ENCODE measurements at places on chromosomes 2 and 18.

GRCh38 chr18:77478646-77479442, 229.2 kb downstream of the GALR1 start:
- DNase-seq, result no peak

- no peak for DNase-seq
Measured at GRCh38 chr18:50465211-50466153, 90.6 kb downstream of the SKA1 start.

DNA sequence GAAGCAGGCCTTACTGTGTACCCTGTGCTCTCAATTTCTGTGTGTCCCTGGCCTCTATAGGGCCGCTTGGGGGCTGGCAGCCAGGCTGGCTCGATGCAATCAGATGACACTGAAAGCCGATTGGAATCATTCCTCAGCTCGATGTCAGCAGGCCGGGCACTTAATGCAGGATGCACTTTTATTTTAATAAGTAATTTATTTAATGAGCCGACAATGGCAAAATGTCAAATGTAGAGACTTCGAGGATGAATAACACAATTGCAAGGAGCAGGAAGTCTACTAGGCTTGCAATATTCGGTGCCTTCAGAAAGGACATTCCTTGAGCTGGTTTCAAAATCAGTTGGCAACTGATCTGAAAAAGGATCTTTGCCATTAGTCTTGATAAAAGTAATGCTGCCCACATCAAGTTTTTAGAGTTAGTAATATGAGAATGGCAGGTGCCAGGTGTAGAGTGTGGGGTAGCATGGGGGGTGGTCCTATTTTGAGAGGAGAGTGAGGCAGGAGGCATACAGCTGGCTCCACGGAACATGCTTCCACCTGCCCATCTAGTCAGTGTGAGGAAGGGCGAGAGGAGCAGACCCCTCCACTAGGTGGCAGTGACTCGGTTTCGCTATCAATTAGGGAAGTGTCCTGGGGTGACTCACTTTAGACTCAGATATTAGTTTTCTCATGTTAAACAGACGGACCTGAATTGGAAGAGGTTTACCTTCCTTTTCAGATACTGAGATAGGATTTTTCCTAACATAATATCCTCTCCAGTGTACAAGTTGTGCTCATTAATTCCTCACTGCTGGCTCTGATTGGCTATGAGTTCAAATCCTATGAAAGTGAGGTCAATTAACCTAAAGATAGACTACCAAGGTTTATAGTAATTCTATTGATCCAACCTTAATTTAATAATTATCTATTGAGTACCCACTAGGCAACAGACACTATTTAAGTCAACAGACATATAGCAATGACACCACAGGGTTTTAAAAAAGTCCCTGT, 80.9 kb downstream of the NABP1 start:
- DNase-seq, result peak; percentile 22

DNA sequence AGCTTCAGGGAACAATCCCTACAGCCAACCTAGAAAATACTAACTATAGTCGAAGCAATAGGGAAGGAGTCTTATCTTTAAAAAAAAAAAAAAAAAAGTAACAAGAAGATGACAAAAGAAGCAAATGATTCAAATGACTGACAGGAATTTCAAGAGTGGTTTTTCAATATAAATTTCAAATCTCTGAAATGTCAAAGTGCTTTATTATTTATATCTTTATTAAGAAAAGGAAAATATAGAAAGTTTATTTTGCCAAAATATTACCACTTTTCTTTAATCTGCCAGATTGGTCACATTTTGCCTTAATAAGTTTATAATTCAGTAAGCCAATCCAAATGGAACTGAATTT, 63.5 kb upstream of the HNRNPA3 start:
- DNase-seq, result no peak

DNA sequence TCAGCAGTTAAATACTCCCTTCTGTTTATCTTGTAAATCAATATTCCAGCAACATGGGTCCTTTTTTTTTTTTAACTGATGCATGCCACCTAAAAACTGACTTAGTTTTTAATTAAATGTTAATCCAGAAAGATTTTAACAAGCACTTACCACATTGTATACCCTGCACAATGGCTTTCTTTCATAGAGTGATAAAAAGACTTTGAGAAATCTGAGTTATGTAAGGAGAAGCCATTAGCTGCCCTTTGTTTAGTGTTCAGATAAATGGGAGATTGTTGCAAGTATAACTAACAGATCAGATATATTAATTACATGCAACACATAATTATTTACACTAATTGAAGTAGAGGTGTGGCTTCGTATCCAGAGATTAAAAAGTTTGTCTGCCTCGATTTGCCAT, 22.7 kb upstream of the NFATC1 start:
- DNase-seq, result no peak

DNA sequence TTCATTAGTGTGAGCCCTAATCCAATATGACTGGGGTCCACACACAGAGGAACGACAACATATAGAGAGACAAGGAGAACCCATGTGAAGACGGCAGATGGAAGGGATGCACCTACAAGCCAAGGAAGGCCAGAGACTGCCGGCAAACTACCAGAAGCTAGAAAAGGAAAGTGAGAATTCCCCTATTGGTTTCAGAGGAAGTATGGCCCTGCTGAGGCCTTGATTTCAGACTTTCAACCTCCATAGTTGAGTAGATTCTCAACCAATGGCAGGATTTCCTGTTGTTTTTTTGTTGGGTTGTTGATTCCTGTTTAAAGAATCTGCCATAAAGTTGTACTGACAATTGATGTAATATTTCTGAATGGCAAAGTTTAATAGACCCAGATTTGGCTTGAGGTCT, 241.5 kb downstream of the SATB2 start:
- no peak for DNase-seq

DNA sequence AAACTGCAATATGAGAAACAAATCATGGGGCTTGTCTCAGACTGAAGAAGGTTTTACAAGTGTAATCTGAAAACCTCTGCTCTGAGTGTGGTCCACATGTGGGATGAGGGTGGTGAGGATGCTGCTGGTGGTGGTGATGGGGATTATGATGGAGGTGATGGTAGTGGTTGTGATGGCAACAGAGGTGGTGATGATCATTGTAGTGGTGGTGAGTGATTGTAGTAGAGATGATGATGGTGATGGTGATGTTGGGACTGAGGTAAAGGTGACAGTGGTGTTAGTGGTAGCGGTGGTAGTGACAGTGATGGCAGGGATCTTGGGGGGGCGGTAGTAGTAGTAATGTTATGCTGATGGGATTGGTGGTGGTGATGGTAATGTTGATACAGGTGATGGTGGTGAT, 217.8 kb downstream of the ANAPC1 start:
- no peak for DNase-seq

DNA sequence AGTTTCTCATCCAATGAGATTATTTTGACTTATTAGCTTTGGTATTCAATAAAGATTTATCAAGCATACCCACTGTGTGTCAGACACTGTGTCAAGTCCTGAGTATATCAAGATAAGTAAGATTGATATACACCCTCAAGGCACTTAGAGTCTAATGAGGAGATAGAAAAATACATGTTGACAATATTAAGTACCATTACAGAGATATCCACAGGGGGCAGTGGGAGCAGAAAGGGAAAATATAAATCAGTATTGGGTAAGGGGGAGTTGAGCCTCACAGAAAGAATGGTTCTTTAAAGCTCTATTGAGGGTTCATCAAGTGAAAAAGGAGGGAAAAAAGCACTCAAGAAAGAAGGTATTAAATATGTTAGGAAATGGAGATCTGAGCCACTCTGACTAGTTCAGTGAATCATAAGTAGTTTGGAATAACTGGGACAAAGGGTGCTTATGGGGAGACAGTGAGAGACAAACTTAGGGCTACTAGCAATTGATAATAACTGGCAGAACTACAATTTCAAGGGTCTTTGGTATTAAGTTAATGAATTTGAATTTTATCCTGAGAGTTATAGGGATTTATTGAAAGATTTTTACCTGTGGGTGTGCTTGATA, 45.5 kb upstream of the SLC8A1 start:
- DNase-seq, result no peak

GRCh38 chr2:226011716-226012450, 612.4 kb downstream of the NYAP2 start:
- DNase-seq, result no peak

DNA sequence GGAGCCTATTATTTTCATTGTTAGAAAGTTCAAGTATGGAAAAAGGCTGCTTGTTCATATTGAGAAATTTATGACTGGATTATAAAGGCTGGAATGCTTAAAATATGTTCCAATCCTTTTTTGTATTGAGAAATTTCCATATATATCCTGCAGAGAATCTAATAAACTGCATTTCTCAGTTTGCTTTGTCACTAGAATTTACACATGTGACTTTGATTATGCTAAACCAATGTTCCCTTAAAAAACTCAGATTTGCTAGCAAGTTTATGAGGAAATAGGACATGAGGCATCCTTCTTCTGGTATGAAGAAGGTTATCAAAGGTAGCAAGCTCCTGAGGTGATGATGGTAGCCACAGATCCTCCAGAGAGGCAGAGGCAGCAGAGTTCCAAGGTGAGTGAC, 29.2 kb upstream of the DSEL start:
- DNase-seq, result no peak

DNA sequence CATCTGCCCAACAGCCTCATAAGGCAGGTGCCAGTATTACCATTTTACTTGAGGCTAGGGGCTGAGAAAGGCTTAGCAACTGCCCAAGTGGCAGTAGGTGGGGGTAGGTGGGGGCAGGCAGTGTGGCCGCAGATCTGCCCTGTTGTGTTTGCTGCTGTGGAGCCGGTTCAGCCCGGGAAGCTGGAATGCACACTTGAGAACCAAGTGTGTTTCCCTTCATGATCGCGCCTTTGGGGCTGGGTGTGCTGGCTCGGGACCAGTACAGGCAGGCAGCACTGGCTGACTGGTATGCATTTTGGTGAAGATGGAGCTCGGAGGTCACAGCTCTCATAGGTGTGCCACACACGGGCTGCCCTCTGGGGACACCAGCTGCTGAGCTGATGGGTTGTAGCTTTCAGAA, 85.1 kb downstream of the CABLES1 start:
- no peak for DNase-seq

- DNase-seq, result no peak
Measured at GRCh38 chr2:178199334-178199733, 5.0 kb downstream of the OSBPL6 start.

- DNase-seq, result peak; percentile 60
Measured at GRCh38 chr2:237327175-237327950, 86.6 kb downstream of the COL6A3 start.

GRCh38 chr18:60880184-60880583, 453.0 kb upstream of the CDH20 start:
- no peak for DNase-seq

GRCh38 chr2:71756280-71756906, 303.0 kb downstream of the DYSF start:
- DNase-seq, result no peak

DNA sequence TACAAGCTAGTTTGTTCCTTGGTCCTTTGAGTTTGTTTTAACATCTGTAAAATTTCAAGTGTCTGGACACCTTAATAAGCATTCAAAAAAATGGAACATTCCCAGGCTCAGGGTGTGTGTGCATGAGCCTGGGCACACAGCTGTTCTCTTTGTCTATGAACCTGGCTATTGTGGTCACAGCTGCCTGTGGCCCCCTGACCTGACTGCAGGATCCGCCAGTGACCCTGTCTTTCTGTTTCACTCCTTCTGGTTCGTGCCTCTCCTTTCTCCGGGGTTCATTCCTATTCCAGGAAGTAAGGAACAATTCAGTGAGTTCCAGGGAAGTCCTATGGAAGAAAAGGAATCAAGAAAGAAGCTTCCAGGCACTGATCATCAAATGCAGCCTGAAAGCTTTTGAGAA, 35.6 kb downstream of the VWA3B start:
- no peak for DNase-seq

- DNase-seq, result no peak
Measured at GRCh38 chr2:70891572-70892357, 43.9 kb upstream of the ATP6V1B1 start.

GRCh38 chr18:40159141-40160017, 1795.7 kb upstream of the PIK3C3 start:
- DNase-seq, result no peak

DNA sequence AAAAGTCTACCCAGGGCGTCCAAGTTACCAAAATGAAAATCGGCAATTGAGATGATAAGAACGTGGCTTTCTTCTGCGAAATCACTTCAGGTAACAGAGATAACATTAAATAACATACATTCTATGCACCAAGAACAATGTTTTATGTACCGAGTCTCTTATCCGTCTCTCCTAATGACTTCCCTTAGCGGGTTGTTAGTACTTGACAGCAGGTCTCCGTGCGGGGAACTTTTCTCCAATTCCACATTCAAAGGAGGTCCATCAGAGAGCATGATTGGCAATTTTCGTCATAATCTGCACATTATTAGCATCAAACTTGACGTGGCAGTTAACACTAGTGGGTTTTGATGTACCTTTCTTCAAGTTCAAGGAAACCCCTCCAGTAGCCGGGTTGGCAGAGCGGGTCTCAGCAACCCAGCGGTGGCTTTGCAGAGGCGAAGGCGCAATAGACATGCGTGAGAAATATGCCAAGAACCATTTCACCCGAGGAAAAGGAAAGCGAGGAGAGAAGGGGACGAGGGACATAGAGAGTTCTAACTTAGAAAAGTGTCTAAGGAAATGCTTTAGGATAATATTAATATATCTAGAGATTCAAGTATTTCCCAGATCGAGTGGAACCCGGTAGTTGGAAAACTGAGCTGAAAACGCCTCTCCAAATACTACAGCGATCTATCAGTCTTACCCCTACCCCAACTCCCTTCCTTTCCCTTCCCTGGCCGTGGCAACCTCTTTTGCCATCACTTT, 5.0 kb downstream of the EVX2 start:
- DNase-seq, result no peak

- no peak for DNase-seq
Measured at GRCh38 chr2:238869293-238870124, 21.6 kb downstream of the TWIST2 start.

- no peak for DNase-seq
Measured at GRCh38 chr2:67514515-67514914, 117.4 kb downstream of the ETAA1 start.
